Suppressor macrophage treated with lipopolysaccharide for 4 hours (primary cell): ENCODE measurements at places on chromosomes 7 and 10.
A peak's percentile ranks its signal among the peaks of the same experiment; 100 is the strongest.

DNA sequence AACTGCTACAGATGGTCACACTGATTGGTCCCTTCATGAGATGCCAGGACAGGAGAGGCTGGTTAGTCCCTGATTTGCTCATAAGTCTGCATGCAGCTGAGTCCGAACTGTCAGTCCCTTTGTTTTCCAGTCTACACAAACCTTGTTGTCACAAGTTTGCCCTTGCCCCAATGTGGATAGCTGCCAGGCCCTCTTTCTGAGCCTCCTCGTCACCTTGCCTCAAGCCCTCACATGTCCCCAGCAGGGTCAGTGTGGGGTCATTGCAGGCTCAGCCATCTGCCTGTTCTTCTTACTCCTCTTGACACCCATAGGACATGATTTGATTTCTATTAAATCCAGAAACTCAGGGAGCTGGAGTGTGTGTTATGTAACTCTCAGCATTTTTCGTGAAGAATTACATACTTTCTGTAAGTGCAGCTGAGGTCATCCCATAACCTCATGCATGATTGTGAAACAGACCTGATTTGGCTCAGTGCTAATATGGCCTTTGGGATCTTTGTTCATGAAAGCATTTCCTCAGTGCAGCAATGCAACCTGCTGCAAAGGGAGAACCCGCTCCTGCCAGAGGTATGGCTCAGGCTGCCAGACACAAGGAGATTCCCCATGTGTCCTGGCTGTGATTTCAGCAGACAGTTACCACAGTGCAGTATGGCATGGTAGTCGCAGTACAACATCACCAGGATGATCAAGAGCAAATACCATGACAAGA lies 70.0 kb upstream of the ZMIZ2 start:
- peak; percentile 78 for DNase-seq

- peak; percentile 57 for DNase-seq
These were observed 6.9 kb downstream of the C10orf62 start for GRCh38 chr10:97596101-97597082.

GRCh38 chr7:28298870-28299518 lies 113.3 kb upstream of the CREB5 start:
- DNase-seq, result peak; percentile 3

DNA sequence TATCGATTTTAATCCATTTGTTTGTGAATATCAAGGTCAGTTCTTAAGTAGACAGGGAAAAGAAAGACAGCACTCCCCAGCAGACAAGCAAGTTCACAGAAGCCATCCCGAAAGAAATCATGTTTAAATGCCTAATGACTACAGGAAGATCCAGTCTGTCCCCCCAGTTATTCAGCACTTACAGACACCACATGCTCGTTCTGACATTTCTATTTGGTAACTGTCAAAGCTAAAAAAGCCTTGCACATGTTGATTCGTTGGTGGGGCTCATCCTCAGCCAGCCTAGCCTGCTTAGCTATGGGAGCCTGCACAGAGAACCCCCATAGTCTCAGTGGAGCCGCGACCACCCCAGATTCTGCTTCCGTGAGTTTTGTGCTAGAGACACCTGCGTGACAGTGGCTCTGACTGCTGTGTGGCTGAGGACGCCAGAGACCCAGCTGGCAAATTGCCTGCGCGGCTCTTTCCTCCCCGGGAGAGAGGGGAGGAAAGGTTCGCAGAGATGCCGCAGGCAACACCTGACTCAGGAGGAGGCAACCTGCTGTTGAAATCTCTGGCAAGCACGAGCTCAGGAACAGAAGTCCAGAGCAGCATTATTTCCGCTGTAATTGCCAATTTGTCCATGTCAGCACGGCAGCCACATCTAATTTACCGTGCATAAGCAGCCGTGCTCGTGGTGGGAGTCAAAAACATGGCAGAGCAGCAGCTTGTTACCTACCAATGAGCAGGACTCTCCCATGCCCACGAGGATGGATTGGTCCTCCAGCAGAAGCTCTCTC lies 194.2 kb downstream of the GPAM start:
- no peak for DNase-seq

DNA sequence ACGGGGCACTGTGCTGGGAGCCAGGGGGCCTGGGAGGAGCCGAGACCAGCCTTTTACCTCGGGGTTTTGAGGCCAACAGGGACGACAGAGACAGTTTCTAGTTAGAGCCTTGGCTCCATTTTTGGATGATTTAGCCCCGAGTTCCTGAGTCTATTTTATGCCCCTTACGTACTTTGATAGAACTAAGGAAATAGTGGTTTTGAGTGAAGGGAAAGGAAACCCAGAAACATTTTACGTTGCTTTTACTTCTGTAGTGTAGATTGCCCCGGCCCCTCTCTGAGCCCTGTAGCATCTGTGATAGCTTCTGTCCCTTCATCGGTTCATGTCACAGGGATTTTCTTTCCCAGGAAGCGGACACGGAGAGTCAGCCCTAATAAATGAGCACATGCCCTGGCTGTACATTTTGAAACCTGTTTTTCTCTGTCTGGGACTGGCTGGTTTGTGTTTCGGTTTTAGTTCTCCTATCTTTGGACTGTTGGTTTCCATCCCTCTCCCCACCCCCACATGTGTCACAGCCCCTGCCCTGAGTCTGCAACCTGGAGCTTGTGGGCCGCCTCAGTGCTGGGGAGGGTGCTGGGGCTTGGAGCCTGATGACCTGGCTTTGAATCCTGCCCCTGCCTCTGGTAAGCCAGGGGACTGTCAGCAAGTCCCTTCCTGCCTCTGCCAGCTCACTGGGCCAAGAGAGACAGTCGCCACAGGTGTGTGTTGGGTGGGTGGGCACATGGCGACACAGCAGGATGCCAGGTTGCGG lies 6.9 kb upstream of the ORAI2 start:
- DNase-seq, result peak; percentile 96

DNA sequence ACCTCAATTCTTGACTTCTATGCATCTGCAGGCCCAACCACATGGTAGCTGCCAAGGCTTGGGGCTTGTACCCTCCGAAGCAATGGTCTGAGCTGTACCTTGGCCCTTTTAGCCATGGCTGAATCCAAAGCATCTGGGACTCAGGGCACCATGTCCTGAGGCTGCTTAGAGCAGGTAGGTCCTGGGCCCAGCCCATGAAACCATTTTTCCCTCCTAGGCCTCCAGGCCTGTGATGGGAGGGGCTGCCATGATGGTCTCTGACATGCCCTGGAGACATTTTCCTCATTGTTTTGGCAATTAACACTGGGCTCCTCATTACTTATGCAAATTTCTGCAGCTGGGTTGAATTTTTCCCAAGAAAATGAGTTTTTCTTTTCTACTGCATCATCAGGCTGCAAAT lies 417.8 kb upstream of the LRRN3 start:
- DNase-seq, result no peak

DNA sequence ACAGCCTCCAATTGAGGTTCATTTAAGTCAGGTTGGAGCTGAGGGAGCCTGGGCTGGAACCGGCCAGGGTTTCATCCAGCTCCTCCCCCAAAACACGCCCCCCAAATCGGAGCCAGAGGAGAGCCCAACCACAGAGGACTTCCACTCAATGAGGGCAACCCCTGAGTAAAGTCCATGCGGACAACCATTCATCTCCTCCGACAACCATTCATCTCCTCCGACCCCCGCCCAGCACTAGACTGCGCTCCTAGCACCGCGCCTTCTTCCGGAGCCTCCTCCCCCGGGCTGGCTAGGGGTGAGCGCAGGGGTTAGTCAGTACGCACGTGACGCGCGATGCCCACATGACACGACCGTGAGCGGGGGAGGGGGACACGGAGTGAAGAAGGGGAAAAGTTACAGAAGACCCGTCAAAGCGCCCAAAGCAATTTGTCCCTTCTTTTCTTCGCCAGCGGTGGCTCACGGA lies 1.4 kb downstream of the MAGI2 start:
- peak; percentile 78 for DNase-seq

GRCh38 chr10:62735464-62736167 lies 68.9 kb upstream of the ADO start:
- DNase-seq, result peak; percentile 71

- peak; percentile 22 for DNase-seq
These were observed 36.5 kb downstream of the SKIDA1 start for GRCh38 chr10:21488957-21489446.

GRCh38 chr10:7507887-7508726 lies 97.3 kb upstream of the SFMBT2 start:
- DNase-seq, result no peak

- no peak for DNase-seq
These were observed 169.2 kb downstream of the PRKCQ start for GRCh38 chr10:6410830-6411229.

- no peak for DNase-seq
These were observed 262.4 kb downstream of the CDK14 start for GRCh38 chr7:90858546-90858945.

DNA sequence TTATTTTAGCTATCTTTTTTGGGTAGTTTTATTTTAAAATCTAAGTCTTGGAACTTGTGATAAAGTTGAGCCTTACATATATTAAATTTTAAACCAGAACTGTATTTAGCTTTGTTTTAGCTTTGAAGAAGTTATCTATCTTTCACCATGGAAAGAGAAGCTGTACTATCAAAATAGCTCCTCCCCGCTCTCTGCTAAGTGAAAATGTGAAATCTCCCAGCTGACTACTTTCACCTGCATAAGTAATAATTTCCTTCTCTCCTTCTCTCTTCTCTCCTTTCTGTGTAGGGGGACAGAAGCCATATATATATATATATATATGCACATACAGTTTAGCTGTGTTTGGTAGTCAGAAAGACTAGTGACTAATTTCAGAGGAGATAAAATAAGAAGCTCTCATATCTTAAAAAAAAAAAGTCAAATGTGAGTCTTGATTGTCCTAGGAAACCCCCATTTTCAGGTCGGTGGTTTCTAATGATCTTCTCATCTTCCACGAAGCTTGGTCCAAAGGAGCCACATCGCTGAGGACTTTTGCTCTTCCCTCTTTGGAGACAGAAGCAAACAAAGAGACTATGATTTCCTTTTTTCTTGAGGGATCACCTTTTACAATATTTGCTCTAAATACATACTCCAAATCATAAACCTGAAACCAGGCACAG lies 30.6 kb upstream of the GDI2 start:
- no peak for DNase-seq

GRCh38 chr10:101089520-101090299 lies 27.9 kb downstream of the KAZALD1 start:
- DNase-seq, result no peak

- no peak for DNase-seq
These were observed 45.3 kb upstream of the SVIL start for GRCh38 chr10:29680091-29680490.

GRCh38 chr10:84375011-84375410 lies 46.6 kb downstream of the CCSER2 start:
- peak; percentile 56 for DNase-seq

- DNase-seq, result no peak
These were observed 15.6 kb upstream of the AQP1 start for GRCh38 chr7:30896036-30896435.

DNA sequence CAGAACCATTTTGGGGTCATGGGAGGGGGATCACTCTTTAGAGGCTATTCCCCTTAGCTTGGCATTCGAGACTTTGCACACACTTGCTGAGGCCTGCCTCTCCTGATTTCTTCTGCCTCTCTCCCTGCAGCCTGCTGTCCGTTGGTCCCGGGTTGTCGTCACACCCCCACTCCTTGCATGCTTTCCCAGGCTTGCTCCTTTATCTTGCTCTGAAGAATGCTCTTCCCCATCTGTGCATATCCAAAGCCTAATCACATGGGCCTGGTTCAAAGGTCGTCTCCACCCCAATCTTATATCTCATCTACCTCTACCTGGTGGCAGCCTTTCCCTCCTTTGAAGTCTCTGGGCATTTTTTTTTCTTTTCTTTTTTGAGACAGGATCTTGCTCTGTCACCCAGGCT lies 24.3 kb upstream of the EMX2 start:
- no peak for DNase-seq

DNA sequence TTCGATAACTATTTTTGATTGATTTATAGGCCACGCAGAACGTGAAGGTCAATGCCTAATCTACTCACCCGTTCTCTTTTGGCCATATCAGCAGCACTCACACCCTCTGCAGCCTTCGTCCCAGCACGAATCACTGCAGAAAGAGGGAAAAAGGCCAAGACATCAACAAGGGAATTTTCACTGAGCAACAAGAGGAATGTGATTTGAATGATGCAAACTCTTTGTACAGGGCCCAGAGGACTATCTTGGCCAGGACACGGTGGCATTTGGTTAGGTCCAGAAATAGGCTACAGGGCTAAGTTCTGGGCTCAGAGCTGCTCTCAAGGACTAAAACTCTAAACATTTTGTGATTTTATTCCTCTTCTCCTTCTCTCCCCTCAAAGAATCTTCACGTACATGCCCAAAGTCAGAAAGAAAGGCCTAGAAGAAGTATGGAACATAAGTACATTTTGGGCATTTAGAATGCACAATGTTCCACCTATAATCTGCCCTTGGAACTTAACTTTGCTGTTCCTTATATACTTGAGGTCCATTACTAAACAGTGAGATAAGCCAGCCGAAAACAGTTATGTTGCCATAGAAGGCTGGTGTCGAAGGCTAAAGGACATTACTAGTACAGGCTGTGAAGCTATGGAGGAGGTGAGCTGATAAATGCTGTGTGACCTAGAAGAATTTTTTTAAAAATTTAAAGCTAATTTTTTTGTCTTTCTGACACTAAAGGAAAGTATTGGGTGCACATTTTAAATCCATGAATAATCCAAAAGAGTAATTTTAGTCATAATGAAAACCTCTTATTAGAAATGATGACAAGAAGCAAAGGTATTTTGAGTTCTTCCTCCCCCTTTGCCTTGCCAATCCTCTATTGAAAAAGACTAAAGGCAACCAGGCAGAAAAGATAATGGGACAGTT lies 20.0 kb downstream of the RBM28 start:
- no peak for DNase-seq

DNA sequence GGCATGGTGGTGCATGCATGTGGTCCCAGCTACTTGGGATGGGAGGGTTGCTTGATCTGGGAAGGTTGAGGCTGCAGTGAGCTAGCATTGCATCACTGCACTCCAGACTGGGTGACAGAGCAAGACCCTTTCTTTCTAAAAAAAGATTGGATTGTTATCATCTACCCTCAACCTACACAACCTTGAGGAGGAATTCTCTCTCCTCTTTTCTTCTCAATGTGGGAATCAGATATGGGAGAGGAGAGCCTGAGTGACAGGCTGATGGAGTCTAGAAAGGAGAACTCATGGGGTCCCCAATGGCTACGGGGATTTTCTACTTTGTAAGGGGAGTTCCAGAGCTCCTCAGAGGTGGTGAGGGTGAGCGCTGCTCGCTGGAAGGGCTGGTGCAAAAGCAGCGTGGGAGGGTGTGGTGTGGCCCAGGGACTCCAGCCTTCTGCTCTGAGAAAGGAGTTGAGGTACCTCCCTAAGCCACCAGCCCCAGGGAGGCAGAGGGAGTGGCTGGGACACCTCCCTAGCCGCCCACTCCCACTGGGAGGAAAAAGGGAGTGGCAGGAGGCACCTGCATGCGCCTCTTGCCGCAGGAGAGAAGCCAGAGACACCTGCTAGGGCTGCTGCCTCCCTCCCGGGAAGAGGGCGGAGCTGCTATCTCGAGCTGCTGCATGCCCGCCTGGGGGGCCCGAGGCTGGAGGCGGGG lies 48.4 kb downstream of the GATA3 start:
- no peak for DNase-seq

GRCh38 chr7:128221929-128222403 lies 19.1 kb upstream of the LEP start:
- no peak for DNase-seq

DNA sequence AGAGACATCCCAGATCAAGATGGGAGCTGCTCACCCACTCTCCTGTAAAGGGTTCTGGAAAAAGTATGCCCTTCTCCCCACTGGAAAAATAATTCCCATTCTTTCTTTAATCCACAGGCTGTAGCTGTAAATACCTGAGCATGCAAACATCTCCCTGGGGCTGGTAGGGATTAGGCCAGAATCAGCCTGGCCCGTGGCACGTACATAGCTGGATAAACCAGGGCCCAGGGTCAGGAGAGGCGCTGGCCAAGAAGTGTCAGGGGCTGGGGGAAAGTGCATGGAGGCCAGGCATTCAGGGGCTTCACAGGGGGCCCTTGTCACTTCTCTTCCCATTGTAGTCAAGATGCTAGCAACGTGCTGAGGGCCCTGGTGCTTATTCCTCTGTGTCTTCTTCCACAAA lies 30.7 kb upstream of the AQP1 start:
- no peak for DNase-seq
